Fibroblast of lung (primary cell): ENCODE measurements at places on chromosomes 7 and 10. TPM values are rescaled to one million over a fixed set of nuclear protein-coding genes. Genes with fewer than 3 reads are reported as not detected.

Gene SPRN
- under 0.01 and 0.33 TPM in 2 replicates for total RNA-seq

Gene SRRM3
- 1.0 and 1.7 TPM in 2 replicates for total RNA-seq

Gene WNT2
- total RNA-seq, result 1.7 and 3.9 TPM in 2 replicates

Gene TDRD1
- total RNA-seq, result 0.26 TPM in 1 of 2 replicates, not detected in the other

- no peaks in the 10 kb centered on the region for H3K4me1 ChIP-seq
- H3K4me3 ChIP-seq, result no peak overlapping the region
- no peaks in the 10 kb centered on the region for H3K36me3 ChIP-seq
- no peak for DNase-seq
- no peak overlapping the region for H3K27ac ChIP-seq
- no peaks in the 10 kb centered on the region for H3K27me3 ChIP-seq
Observed at GRCh38 chr10:44039599-44039998, 345.3 kb downstream of the CXCL12 start.

DNA sequence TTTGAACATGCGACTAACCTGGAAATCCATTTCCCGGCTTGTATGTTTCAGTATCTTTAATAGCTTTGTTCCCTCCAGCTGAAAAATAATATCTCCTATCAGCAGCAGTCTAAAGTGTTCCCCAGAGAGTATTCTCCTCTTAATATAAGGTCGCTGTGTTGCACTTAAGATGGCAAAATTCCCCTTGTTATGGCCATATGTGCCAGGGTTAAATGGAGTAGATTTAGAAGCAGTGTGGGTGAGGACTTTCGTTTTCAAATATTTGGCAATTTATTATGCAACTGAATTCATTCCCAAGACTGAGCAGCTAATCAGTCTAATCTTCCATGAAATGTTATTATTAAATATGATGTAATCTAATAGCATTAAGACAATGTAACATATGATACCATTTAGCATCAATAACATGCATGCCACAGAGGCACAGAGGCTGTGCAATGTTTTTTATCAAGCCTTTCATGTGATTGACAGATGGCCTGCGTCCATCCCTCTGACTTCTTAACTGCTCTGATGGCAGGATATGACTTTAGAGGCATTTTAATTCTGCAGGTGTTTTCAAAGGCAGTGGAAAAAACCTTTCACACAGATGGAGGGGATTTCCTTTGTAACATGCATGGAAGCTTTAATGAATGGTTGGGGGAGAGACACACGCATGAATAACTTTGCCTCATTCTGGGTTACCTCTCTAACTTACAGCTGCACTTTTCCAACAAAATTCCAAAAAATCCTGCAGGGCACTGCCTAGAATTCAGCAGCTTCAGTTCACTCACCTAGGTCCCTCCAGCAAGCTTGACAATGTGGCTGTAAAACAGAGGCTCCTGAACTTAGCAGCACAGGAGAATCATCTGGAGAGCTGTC lies 55.1 kb upstream of the ZPBP start:
- H3K4me1 ChIP-seq, result no peaks in the 10 kb centered on the region
- H3K27me3 ChIP-seq, result no peaks in the 10 kb centered on the region
- H3K27ac ChIP-seq, result no peak overlapping the region
- H3K4me3 ChIP-seq, result no peak overlapping the region

DNA sequence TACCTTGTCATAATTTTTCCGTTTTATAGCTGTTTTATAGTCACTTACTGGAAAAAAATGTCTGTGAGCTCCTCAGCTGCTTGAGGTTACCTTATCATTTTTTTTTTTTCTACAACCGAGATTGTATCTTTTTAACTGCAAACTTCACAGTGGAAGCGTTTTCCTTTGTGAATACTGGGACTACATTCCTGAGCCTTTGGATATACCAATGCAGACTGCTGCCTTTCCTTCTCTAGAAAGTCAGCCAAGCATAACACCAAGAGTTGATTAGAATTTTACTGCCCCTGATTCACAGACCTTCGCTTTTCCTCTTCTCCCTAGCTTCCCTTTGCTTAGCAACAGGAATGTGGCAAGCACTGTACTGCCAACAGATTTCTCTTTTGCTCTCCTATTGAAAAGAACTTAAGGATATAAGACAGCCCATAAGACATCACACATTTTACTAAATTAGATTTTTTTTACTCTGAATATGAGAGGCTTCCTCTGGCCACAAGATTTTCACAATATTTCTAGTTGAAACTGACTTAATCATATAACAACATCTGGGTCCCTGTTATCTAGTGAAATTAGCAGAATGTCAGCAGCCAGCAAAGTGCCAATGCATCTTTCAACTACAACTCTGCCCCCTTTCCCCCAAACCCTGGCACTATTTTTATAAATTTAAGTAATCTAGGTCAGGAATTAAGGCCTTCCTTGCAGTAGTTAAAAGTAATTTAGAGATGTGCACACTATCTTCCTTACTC lies 170.6 kb downstream of the PRKG1 start:
- H3K27me3 ChIP-seq, result no peaks in the 10 kb centered on the region
- no peaks in the 10 kb centered on the region for H3K36me3 ChIP-seq
- H3K27ac ChIP-seq, result no peak overlapping the region

GRCh38 chr10:43453266-43453831 lies 16.4 kb downstream of the ZNF487 start:
- H3K4me3 ChIP-seq, result no peak overlapping the region
- H3K27me3 ChIP-seq, result no peaks in the 10 kb centered on the region
- H3K27ac ChIP-seq, result no peak overlapping the region
- peaks cover 6% of the 10 kb centered on the region for H3K4me1 ChIP-seq
- H3K36me3 ChIP-seq, result no peaks in the 10 kb centered on the region

DNA sequence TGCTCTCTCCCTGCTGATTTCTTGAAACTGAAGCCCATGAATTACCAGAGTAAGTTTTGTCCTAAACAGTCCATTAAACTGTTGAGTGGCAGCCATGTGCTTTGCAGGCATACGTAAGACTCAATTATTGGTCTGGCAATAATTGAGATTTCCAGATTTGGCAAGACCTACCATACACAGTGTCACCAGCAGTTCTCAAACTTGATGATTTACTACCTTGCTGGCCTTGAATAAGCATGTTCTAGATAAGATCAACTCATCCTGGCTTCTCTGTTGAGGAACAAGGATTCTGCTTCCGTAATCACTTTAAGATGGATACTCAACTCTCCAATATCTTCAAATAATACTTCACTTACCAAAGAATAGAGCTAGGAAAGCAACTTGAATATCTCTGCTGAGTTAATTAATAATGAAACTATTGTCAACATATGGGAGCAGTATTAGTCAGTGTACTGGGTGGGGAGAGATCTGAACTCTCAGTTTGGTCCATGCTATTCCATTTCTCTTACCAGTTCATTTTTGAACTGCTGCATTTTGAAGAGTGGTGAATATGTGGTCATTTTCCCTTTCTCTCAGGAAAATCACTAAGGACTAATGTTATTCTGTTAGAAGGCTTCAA lies 181.4 kb downstream of the IPMK start:
- no peak overlapping the region for H3K4me3 ChIP-seq
- H3K36me3 ChIP-seq, result no peaks in the 10 kb centered on the region
- no peak overlapping the region for H3K27ac ChIP-seq
- no peaks in the 10 kb centered on the region for H3K4me1 ChIP-seq
- DNase-seq, result no peak
